ENCODE measurements at places on chromosomes 11 and 22. TPM values are rescaled to one million over a fixed set of nuclear protein-coding genes. Genes with fewer than 3 reads are reported as not detected.

DNA sequence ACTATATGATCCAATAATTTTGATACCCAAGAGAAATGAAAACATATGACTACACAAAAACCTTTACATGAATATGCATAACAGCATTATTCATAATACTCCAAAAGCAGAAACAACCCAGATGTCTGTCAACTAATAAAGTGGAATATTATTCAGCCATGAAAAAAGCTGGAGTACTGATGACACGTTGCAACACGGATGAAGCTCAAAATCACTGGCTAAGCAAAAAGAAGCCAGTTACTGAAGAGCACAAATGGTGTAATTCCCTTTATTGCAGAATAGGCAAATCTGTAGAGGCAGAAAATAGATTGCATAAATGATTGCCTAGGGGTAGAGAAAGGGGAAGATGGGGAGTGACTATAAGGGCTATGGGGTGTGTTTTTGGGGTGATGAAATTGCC lies 117.6 kb upstream of the FGF3 start:
- DNase-seq = no peak

DNA sequence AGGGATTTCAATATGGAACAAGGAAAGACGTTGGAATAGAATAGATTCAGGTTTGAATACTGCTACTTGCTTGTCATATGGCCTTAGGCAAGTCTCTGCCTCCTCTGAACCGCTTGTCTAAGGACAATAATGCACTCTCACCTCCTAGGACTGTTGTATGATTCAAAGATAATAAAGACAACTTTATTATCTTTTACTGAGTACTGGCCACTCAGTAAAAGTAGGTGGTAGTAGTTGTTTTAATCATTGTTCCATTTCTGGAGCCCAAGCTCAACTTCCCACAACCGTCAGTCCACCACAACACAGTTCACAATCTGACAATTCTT lies 134.2 kb downstream of the ME3 start:
- no peak for DNase-seq

- DNase-seq = no peak
These were observed 88.4 kb downstream of the RSF1 start for GRCh38 chr11:77732143-77732542.

DNA sequence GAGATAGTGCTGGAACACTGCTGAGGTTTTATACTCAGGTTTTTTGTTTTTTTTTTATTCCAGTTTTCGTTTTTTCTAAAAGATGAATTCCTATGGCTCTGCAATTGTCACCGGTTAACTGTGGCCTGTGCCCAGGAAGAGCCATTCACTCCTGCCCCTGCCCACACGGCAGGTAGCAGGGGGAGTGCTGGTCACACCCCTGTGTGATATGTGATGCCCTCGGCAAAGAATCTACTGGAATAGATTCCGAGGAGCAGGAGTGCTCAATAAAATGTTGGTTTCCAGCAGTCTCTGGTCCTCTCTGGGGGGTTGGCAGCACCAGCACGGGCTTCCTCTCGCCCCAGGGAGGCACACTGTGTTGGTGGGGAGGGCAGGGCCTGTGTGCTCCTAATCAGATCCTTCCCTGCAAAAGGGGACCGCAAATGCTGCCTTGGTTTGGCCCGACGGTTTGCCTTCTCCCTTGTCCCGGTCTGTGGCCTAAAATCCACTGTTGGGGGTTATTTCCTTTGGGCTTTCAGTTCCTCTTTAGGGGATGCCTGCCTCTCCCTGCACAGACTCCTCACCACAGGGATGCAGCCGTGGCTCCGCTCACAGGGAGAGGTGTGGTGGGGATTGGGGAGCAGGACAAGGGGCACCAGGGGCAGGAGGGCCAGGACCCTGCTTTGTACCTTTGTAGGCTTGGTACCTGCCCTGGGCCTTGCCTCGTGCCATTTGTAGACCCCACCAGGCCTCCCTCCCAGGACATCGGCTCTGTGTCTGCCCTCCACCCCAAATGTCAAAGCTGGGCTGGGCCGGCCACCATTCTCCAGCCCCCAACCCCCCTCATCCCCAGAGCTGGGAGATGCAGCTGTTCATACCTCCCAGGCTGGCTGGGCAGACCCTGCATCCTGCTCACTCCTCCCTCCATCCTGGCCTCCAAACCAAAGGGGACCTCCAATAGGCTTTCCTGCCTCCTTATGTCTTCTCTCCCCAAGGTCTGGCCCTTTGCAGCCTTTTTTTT lies 13.5 kb downstream of the MCAT start:
- no peak for DNase-seq

- DNase-seq = peak; percentile 98
These were observed 15.8 kb downstream of the LINC01488 start for GRCh38 chr11:69497221-69497787.

- no peak for DNase-seq
These were observed 2.0 kb downstream of the FBXO3 start for GRCh38 chr11:33772300-33772699.

DNA sequence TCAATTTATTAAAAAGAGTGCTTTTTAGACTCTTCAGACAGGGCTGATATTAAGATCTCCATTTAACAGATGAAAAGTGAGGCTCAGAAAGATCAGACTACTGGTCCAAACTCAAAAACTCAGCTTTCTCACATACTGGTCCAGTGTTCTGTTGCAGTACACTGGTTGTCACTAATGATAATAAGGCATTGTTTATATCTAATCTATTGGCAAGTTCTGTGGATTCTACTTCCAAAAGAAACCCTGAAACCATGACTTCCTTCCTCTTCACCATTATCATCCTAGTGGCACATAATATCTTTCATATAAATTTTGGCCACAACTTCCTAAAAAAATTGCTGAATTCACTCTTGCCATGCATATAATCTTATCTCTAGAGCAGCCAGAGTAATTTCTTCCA lies 36.9 kb downstream of the F2 start:
- DNase-seq = no peak

DNA sequence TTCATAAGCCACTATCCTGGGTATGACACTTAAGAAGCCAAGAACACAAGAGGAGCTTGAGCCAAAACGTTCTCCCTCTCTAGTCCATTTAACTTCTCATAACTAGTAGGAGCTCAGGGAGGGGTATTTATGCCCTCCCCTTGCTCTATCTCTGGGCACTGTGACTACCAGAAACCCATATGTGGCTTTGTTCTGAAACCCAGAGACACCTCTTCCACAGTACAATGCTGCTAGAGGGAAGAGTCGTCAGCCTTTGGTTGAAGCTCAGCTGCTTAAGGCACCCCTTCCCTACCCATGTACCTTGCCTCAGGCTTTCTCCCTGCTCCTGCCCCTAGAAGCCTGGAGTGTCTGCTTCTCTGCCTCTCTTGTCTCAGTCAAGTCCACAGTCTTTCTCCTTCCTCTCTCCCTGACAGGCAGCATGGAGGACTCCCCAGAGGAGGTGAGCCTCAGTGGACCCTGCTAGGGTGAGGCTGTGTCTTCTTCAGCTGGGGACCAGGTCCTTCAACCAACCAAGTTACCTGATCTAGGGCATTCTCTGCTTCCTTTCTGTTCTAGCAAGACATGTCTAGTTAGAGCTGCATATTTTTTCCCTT lies 23.1 kb upstream of the USP47 start:
- no peak for DNase-seq

- no peak for DNase-seq
These were observed 1.4 kb downstream of the MUS81 start for GRCh38 chr11:65861533-65862183.

- no peak for DNase-seq
These were observed 224.1 kb downstream of the SNX19 start for GRCh38 chr11:130692220-130692619.

GRCh38 chr11:66859686-66860448 lies 3.0 kb downstream of the LRFN4 start:
- no peak for DNase-seq

GRCh38 chr11:70323806-70324205 lies 53.3 kb downstream of the PPFIA1 start:
- DNase-seq = peak; percentile 5

- DNase-seq = no peak
These were observed 8.3 kb downstream of the RELT start for GRCh38 chr11:73384531-73384871.

The TMEM151A gene
- total RNA-seq = 0.39 TPM

The ADSL gene
- total RNA-seq = 169 TPM

The KCNJ5 gene
- total RNA-seq = not detected

The OR8K5 gene
- not detected for total RNA-seq

The OR2AG1 gene
- total RNA-seq = not detected

The LMO1 gene
- total RNA-seq = not detected

The GLB1L2 gene
- not detected for total RNA-seq

The POLR2F gene
- total RNA-seq = 123 TPM

The HTR3A gene
- total RNA-seq = not detected

The ADAMTS15 gene
- 2.5 TPM for total RNA-seq
